Stimulated activated CD4-positive, alpha-beta T cell treated with anti-CD3 and anti-CD28 coated beads, Interleukin-12 subunit alpha, Interleukin-12 subunit beta, amount 100 ng/mL, for 48 hours (primary cell): ENCODE measurements at places on chromosomes 11 and 22.

GRCh38 chr11:10394229-10395101, 60.6 kb upstream of the AMPD3 start:
- DNase-seq: no peak

- DNase-seq: no peak
Observed at GRCh38 chr22:22166941-22167713, 77.5 kb upstream of the VPREB1 start.

DNA sequence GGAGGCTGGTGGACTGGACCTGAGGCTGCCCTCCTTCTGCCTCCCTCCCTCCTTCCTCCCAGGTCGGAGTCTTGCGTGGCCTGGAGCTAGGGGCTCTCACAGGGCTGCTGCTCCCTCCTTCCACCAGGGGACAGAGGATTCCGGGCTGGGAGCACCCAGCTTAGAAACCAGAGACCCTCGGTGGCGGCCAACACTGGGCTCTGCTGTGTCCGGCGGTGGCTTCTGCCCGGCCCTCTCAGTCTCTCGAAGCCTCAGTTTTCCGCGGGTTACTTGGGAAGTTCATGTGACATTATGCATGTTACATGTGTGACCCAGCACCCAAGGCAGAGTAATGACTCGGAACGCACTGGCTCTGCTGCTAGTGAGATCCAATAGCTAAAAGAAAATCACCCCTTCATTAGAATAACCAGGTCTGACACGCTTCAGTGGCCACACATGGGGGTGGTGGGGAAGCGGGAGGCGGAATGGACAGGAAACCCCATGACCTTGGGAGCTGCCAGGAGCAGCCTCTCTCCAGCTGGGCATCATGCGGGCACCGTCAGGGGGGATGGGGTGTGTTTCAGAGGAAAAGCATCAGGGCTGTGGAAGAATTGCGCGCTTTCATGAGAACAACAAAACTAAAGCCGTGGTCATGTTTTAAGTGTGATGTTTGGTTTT, 5.9 kb upstream of the MRGPRG start:
- DNase-seq: no peak

GRCh38 chr11:75946531-75947530, 131.8 kb downstream of the UVRAG start:
- no peak for DNase-seq

DNA sequence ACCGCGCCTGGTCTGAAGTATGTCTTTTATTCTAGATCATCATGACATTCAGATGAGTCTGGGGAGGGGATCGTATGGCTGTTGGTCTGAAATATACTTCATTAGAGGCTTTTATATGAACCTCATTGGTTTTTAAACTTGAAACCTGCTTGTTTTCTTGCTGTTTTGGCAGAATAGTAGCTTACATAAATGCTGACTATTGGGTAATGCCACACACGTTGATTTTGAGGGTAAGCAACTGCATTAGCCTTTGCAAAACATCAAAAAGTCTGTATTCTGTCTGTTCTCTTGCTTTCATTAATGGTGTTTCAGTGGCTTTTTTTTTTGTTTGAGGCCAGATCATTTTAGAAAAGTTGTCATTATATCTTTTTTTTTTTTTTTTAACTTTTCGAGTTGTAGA, 14.2 kb downstream of the PPME1 start:
- DNase-seq: no peak

DNA sequence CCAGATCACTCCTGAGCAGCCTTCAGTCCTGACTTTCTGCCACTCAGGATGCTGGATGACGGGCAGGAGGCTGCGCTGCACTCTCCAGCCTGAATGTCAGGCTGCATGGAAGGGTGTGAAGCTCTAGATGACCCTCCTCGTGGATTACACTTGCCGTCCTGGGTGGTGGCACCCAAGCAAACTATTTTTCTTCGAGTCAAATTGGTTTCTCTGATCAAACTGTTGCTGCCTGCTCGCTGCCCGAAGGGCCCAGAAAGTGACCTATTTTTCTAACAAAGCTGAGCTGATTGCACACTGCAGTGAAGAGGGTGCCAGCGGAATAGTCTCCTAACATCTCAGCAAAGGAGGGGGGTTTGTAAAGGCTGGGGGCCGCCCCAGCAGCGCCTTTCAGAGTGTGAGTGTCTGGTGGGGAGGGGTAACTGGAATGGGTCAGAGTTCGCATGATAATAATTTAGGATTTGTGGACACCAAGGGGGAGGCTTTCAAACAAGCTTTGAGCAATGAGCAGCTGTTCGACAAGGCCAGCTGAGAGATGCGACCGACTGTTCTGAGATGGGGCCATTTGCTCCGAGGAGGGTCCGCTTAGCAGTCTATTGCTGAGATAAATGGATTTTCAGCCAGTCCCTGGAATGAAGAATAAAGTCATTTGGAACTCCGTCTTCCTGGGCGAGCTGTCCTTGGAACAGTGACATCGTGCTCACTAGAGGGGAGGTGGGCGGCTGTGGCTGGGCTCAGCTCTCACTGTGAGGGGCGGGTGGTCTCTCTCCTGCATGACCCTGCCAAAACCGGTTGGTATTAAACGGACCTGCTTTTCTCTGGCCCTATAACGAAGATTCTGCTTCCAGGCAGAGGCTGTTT, 537.6 kb downstream of the BRD1 start:
- DNase-seq: no peak

DNA sequence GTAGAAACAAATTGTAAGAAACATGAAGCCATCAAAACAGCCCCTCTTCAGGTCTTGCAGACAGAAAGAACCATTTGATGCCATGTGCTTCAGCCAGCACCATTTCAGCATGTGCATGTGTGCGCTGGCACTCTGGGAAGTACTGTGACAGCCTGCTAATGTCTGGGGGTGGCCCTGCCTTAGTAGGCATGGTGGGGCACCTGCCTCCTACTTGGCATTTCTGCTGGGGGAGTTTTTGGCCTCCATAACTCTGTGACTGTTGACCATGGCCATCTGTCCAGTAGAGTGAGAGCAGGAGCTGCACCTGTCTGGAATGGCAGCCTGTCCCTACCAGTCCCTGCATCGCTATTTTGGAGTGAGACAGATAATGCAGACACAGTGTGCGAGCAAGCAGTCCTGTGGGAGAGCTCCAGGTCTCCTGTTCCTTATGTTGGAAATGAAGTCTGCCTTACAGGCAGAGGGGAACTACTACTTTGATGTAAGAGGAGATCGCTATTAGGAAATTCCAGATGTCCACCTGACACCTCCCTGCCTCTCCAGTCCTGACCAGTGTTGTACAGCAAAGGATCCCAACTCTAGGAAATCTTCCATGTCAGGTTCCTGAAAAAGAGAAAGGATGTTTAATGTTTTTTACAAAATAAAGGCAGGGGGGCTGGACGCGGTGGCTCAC, 102.5 kb downstream of the ATXN10 start:
- no peak for DNase-seq

DNA sequence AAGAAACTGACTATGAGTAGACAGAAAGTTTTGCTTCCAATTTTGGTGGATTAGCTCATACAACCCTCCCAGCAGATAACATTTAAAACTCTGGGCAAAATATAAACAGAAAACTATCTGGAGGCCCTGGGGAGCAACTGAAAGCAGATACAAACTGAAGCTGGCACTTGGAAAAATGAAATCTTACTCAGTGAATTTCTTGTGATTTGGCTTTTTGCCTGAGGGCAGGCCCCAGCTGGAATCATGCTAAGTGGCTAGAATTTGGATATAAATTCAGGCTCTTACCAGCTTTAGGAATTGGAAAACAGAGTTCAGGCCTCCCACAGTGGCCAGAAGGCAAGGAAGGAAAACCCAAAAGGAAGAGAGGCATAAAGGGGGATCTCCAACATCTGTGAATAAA, 85.8 kb downstream of the EFCAB6 start:
- no peak for DNase-seq

DNA sequence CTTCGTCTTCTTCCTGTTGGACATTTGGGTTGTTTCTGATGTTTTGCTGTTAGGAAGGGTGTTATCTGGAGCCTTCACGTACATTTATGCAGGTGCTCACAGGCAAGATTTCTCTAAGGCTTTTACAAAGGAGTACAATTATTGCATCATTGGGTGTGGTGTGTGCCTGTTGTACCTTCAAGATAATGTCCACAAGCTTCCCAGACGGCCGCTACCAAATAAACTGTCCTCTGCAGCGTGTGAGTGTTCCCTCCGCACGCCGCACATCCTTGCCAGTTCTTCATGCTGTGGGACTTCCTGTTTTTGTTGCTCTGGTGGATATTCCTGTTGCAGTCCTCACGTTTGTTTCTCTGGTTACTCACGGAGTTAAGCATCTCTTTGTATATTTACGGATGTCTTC, 133.3 kb downstream of the TBC1D22A start:
- no peak for DNase-seq

- DNase-seq: no peak
Observed at GRCh38 chr22:27754888-27755480, 46.6 kb downstream of the MN1 start.

DNA sequence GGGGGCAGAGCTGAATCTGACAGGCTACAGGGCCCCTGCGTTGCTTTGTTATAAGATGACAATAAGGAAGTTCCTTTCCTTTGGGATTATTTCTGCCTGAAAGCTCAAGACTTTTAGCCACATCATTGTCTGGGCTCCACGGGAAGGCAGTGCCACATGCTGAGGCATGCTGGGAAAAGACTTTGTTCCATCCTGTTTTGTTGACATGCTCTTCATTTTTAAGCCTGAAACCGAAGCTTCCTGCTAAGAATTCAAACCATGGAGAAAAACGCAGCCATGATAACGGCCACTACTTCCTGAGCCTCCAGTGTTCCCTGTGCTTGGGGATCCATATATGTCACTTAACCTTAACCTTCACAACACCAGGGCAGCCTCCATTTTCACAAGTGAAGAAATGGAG, 5.5 kb upstream of the TCF20 start:
- DNase-seq: no peak

- DNase-seq: no peak
Observed at GRCh38 chr22:19970031-19970478, 28.4 kb upstream of the TXNRD2 start.

DNA sequence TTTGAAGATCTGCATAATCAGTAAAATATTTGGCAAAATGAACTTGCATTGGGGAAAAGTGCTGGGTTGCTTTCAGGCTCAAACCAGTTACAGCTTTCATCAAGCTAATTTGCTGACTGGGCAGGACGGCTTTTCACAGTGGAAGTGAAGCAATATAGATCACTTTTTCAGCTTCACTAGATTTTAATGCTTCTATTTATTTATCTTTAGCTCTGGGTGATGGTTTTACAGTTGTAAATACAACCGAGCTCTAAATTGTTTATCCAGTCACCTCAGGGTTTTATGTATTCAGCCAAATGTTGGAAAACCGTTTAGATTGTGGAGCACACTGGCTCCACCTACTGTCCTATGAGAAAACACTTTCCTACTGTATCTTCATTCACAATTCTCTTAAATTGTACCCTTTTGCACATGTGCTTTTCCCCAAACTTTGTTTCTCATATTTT, 58.2 kb downstream of the ACER3 start:
- DNase-seq: no peak
